H54 (cell line): ENCODE measurements at places on chromosomes 3 and 15.
A peak's percentile ranks its signal among the peaks of the same experiment; 100 is the strongest.

GRCh38 chr15:38454696-38455090, 766 bp downstream of the FAM98B start:
- DNase-seq, result no peak

- DNase-seq, result no peak
Measured at GRCh38 chr15:29857221-29857789, 35.0 kb upstream of the TJP1 start.

- DNase-seq, result no peak
Measured at GRCh38 chr15:83644439-83644838, 9.5 kb upstream of the ADAMTSL3 start.

DNA sequence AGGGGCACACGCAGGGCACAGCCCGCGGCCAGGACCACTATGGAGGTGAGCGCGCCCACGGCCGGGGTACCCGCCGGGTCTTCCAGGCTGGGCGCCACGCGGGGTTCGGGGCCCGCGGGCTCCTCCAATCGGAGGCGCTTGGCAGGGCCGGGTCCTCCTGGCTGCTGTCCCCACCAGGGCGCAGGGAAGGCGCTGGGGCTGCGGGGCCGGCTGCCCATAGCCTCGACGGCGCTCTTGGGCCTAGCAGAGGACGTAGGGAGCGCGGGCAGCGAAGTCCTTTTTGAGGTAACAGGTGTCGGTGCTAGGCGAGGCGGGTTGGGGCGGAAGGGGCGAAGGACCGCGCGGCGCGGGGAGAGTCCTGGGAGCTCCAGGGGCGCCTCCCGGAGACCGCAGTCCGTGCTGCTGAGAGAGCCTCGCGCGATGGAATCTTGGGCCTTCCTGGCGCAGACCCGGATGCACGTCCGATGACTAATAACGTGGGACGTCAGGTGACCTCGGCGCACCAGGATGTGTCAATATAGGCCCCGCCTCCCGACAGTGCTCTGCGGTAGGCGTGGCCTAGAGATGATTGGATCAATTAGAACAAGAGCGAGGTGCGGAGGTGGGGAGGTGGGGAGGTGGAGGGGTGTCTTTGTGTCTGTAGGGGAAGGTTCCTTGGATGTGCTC, at the start of gene PRR23A:
Gene PRR23A (minus strand): TSS at position 218 of the 666 bp plus-strand sequence. CDS start 0 bp downstream, at position 218.
- DNase-seq, result no peak

DNA sequence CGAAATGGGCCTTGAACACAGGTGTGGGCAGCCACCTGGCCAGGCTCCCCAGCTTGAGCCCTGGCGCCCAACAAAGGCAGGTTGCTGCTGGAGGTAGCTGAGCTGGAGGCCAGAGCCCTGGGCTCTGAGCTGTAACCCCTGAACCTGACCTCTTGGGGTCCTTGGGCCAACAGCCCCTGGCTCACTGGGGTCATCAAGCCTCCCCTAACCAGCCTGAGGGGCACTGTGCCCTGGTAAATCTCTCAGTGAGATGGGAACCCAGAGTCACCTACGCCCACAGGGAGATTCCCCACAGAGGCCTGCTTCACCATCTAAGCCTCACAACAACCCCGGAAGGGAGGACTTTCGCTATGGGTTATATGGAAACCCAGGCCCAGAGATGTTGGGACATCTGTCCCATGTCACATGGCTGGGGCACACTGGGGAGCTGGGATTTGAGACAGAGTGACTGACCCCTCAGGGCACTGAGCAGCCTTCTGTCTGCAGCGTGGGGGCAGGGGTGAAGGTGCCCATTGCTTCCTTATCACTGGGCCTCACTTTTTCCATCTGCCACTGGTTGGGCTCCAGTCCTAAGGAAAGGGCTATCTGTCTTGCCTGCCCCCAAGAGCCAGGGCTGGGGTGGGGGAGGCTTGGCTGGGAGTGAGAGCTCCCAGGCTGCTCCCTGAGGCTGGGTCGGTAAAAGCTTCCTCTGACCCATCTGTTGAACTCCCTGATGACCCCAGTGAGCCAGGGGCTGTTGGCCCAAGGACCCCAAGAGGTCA, 59.1 kb downstream of the IQSEC1 start:
- DNase-seq, result no peak

GRCh38 chr3:41681479-41681878, 280.4 kb downstream of the ULK4 start:
- peak; percentile 25 for DNase-seq

DNA sequence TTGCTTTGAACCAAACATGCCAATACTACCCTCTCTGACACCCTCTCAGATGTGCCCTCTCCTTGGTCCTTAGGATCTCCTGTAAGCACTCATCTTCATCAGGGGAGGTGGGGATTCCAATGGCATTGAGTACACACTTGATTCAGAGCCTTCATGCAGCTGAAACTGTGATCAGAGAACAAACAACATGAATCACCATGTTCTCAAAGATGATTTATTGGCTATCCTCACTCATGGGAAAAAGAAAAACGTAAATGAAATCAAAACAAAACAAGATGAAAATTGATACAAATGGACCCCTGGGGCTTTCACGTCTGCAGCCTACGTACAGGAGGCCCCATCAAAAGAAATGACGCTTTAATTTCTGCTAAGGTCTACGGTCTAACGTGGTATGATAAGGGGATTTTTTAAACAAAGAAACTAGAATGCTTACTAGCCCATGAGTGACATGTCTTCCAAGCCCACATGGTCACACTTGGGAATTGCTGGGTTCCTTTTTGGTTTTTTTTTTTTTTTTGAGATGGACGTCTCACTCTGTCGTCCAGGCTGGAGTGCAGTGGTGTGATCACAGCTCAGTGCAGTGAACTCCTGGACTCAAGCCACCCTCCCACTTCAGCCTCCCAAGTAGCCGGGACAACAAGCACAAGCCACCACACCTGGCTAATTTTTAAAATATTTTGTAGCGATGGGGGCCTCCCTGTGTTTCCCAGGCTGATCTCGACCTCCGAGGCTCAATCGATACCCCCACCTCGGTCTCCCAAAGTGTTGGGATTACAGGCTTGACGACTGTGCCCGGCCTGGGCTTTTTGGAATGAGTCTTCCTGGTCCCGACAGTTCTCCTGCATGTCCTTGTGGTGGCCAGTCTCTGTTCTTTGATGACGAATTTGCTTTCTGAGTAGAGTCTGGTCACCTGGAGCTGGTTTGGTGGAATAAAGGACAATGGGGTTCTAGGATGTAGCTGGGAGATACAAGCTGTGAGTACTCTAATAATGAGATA, 202.6 kb downstream of the XXYLT1 start:
- no peak for DNase-seq

DNA sequence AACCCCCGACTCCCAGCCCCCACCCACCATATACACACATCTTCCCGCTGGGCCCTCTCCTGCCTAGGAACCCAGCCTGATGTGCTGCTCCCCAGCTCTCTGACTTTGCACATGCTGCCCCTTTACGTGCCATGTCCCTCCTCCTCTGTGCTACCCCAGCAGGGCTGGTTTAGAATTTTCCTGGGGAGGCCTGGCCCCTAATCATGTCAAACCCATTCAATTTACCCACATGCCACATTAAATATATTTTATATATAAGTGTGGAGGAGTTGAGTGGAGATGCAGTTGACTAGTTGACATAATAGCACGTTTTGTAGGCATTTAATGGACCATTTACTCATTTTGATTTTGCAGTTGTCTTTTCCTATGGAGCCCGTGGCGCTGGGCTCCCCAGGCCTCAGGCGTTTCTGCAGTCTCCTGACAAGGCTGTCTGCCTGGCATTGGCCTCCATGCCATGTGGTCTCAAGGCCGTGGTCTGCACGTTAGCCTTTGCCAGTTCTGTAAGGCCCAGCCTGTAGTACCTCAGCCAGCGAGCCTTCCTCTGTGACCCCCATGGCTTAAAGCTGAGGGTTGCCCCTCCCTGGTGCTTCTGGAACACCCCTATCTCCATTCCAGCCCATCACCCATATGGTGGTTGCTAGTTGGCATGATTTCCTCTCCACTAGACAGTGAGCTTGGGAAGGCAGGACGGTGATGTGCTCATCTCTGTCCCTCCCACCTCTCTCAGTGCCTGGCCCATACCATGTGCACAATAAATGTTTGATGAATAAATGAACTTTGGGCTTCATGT, 155.8 kb downstream of the TLE3 start:
- no peak for DNase-seq

- no peak for DNase-seq
Measured at GRCh38 chr15:66894363-66894762, 171.0 kb upstream of the SMAD3 start.

DNA sequence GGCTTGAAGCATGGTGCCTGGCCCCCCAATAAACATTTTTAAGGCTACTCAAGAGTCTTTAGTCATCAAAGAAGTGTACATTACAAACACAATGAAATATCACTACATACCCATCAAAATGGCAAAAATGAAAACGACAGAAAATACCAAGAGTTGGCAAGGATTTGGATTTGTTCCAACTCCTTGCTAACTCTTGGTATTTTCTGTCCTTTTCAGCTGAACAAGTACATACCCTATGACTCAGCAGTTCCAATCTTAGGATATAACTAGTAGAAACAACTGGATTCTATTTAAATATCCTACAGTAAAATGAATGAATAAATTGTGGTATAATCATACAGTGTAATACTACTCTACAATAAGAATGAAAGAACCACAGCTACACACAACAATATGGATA, 25.1 kb upstream of the GABPB1 start:
- no peak for DNase-seq

GRCh38 chr3:72275331-72275751, 490.4 kb upstream of the PROK2 start:
- no peak for DNase-seq

DNA sequence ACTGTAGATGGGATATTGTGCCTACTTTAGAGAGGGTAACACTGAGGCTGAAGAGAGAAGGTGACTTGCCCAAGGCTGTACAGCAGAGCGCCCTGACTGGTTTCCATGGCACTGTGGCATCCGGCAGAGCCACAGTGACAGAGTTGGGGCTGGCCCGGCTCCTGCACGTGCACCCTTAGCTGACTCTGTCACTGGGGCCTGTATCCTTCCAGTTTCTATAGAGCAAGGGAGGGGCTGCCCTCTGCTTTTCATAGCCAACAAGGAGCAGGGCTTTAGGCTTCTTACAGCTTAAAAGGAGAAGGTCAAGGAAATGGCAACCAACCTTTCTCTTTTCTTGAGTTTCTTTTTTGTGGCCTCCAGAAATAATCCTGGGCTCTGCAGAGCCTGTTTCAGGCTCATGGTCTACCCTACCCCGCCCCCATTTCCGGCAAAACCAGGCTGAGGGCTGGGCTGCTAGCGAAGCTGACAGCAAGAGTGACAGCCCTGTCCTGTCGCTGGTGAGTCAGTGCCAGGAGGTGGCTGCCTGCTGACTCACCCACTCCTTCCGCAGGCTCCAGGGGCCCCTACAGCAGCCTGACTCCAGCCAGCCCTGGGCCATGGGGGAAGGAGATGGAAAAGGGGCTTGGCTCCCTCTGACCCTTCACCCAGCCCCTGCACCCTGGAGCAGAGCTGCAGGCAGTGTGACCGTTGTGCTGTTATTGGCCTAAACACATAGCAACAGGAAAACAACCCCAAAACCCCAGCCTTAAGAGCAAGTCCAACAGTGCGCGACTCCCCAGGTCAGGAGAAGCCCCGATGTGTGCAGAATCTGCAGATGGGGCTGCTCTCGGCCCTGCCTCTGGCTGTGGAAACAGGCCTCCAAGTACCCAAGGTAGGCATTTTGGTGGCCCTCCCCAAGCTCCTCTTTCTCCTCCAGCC, 29.8 kb downstream of the SLC6A6 start:
- peak; percentile 94 for DNase-seq

DNA sequence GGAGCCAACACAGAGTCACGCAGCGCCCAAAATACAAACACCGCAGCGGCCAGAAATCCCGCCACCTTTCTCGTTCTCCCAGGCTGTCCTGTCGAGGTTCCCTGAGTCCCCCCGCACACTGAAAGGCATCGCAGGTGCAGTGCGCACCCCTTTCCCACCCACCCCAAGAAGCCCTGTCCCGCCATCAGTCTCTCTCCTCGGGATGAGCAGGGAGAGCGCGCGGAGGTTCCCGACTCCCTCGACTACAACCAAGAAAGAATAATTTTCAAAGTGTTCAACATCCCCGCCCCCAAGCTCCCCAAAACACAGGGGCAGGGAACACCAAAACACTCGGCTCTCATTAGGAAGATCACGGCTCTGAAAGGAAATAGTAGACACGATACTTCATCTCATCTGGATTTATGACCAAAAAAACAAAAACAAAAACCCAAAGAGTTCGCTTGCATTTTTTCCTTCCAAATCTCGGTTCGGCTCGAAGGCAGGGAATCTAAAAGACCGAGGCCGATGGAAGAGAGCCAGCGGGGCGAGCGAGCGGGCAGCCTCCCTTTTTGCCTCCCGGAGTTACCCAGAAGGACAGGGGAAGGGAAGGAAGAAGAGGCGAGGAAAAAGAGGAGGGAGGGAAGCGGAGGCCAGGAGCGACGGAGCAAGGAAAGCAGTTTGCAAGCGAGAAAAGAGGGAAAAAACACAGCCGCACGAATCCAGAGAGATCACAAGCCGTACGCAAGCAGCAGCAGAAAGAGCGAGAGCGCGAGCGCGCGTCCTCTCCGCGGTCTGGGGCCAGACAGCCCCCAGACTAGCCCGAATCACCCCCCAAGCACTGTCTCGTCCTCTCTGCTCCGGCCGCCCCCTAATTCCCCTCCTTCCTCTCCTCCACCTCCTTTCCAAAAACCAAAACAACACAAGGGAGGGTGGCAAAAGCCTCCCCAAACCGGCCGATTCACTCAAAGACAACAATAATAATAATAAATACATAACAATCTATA, 808 bp downstream of the BCL6 start:
- no peak for DNase-seq

DNA sequence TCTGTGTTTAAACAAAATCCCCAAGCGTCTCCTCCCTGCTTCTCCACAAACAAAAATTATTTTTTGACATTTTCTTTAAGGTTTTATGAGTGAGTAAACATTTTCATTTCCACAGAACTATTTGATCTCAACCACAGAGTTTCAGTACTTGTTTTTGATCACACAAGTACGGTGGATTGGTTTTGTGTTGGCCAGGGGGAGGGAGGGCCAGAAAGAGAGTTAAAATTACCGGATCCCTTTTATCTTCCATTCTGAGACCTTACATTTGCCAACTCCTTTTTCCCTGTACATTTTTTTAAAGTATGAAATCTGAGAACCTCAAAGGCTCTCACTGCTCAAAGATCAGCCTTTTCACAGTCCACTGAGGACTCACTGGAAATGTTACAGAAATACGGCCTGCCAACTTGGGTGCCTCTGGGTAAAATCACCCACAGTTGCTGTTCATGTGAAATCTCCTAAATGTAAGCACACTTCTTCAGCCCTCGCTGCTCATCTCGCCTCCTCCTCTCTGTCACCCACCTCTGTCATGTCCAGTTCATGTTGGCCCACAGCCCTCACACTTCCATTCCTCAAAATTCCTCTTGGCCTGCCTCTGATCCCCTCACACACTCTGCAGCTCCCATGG, 1.7 kb downstream of the HOMER2 start:
- no peak for DNase-seq

DNA sequence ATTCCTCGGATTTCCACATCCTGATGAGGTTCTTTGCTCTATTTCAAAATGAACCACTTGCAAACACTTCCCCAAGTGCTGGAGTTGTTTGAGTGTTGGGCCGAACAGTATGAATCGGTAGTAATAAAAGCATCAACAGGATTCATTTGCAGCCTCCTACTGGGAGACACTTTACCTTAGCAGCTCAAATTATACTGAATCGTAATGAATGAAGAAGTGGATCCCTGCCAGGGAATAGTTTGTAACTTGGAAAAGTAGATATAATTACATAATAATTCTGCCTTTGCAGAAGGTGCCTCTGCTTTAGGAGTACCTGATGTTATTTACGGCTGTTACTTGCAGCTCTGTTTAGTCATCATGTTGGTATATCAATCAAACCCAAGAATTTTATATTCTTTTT, 669.1 kb downstream of the CADM2 start:
- DNase-seq, result no peak
